T-helper 2 cell treated with Interferon-gamma antibody and Interleukin-4, amounts not matched to agents 5 μg/mL and 100 μg/mL, for 36 hours (primary cell): ENCODE measurements at places on chromosomes 5 and 9.

- no peak for DNase-seq
These were observed 117.9 kb upstream of the GRIA1 start for GRCh38 chr5:153372425-153373129.

DNA sequence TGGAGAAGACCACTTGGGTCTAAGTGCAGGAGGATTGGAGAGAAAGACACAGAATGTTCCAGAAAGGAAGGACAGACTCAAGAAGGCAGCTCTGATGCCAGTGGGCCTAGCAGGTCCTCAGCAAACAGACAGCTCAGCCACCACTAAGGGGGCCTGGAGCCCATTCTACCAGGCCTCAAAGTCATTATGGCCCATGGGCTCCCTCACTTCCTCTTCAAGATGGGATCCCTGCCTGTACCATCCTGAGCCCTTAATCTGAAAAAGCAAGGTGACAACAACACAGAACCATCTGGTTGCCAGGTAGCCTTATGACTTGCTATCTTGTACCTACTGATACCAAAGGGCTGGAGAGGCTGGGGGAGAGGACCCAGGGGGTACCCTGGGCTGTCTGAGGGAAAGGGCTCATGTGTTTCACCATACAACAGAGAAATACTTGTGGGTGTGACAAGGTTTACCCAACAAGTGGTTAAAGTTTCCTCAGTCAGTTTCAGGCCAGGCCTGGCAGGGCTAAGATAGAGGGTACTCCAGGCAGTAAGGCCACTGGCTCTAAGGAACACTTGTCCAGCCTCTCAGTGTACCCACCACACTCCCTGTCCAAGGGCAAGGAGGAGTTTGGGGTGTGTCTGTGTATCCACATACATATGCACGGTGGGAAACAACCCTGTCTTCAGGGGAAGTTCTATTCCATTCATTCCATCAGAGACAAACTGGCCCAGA, 30.7 kb downstream of the TCF7 start:
- DNase-seq, result no peak

GRCh38 chr9:16012621-16013020, 459.8 kb downstream of the CCDC171 start:
- DNase-seq, result no peak

DNA sequence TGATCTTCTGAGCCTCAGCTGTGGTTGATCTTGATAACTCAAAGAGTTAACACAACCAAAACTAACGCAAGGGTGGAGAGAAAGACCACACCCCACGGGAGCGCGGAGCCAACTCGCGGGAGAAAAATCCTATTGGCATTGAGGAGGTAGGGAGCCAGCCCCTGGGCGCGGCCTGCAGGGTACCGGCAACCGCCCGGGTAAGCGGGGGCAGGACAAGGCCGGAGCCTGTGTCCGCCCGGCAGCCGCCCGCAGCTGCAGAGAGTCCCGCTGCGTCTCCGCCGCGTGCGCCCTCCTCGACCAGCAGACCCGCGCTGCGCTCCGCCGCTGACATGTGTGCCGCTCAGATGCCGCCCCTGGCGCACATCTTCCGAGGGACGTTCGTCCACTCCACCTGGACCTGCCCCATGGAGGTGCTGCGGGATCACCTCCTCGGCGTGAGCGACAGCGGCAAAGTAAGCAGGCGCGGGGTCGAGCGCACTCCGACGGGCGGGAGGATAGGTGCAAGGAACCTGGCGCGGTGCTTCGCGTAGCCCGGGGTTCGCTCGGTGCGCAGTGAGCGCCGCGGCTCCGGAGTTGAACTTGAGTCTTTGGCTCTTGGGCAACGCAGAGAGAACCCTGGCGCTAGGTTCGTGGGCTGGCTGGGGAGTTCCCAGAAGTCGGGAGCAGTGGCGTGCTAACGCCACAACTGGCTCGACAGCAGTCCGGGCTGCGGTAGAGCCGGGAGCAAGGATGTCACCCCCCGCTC, at the start of gene GDA:
Gene GDA (plus strand): TSS at position 210 of the 745 bp plus-strand sequence. CDS start 120 bp downstream, at position 330.
- no peak for DNase-seq

GRCh38 chr5:40570408-40571129, 109.1 kb upstream of the PTGER4 start:
- DNase-seq, result no peak

- DNase-seq, result no peak
These were observed 225.0 kb downstream of the AOPEP start for GRCh38 chr9:94951324-94952135.

- no peak for DNase-seq
These were observed 15.4 kb downstream of the ZDHHC21 start for GRCh38 chr9:14677872-14678271.

DNA sequence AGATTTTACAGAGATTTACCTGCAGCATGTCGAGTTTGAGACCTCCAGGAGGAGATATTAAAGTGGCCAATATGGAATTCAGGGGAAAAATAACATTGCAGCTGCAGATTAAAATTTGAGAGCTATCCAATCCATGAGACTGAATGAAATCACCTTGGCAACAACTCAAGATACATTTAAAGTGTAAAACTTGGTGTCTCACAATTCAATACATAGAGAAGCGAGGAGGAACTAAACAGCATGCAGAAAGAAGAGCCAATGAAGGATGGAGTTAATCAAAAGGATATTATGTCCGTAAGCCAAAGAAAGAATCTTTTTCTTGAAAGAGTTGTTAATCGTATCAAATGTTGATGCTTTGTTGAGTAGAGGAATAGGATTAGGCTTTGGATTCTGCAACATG, 455.1 kb downstream of the CDH18 start:
- DNase-seq, result no peak

DNA sequence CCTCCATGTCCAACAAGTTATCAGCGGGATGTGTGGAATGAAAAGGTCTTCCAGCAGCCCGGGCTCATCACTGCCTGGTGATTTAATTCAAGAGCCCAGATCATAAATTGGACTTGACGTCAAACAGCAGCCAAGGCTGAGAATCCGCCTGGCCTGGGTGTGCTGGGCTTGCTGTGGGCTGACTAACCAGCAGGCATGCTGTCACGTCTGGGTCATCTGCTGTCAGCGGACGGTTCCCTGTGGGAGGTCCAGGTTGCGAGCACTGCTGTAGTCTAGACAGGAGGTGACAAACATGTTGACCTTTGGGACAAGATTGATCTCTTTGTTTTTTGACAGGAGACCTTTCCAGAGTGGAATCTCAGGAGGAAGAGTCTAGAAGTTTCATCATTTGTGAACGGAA, 289.7 kb downstream of the OSTF1 start:
- no peak for DNase-seq

- DNase-seq, result no peak
These were observed 51.7 kb upstream of the SEMA6A start for GRCh38 chr5:116626272-116626723.

DNA sequence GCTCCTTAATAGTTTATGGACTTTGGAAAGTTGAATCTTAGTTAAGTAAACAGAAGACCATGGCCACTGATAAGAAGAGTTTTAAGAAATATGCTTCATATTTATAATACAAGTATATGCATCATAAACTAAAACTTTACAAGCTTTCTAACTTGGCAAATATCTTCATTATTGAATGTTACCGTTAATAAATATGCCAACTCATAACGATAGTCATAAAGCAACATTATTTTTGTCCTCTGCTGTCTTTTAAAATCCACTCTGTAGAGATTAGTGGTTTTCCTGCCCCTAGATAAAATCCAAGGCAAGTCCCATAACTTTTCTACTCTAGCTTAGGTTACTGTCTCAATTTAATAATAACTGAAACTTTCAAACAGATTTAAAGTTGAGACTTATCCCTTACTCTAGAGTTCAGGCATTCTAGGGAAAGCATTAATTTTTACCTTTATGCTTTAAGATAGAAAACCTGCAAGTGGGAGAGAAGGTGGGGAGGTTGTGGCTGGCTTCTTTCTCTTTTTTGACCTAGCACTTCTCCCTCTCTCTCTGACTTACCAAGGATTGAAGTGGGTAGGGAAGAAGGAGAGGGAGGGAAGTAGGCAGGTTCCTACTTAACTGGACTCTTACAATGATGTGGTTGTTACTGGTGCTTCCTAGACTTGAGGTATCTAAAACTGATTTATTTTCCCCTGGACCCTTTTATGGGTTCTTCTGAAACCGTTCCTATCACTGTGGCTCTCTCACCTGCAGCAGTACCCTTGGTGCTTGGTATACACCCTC, 29.6 kb downstream of the RNF145 start:
- DNase-seq, result no peak

- no peak for DNase-seq
These were observed 216.3 kb upstream of the ADRA1B start for GRCh38 chr5:159700016-159700415.

- DNase-seq, result peak; percentile 46
These were observed 7.1 kb upstream of the PLK2 start for GRCh38 chr5:58466939-58467338.

DNA sequence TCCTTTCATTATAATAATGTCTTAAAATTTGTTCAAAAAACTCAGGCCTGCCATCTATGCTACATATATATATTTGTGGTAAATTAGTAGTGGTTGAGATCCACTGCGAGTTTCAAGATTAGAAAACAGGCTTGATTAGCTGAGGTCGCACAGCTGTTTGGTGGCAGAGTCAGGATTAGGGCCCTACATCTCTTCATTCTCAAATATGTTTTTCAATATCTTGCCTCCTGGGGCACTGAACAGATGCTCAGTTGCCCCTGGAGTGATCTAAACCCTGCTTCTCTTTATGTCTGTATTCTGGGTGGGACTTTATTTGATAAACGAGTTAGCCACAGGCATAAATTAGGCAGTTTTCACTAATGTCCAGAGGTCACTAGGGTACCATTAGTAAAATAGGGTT, 27.8 kb upstream of the CEP120 start:
- DNase-seq, result no peak

DNA sequence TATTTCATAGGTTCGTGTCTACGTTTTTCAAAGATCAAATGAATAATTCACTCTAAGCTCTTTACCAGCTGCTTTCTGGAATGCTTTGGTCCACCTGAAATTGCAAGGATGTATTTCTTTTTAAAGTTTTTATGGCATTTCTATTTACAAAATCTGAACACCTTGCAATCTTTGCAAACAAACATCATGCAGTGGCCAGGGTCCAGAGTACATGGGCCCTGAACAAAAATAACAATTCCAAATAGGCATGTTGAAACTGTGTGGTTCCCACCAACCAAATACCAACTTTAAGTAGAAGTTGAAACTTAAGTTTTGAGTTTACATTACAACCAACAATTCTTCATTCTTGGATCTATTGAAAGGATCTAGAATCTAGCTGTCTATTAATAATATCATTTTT, 180.1 kb upstream of the FTMT start:
- DNase-seq, result no peak

DNA sequence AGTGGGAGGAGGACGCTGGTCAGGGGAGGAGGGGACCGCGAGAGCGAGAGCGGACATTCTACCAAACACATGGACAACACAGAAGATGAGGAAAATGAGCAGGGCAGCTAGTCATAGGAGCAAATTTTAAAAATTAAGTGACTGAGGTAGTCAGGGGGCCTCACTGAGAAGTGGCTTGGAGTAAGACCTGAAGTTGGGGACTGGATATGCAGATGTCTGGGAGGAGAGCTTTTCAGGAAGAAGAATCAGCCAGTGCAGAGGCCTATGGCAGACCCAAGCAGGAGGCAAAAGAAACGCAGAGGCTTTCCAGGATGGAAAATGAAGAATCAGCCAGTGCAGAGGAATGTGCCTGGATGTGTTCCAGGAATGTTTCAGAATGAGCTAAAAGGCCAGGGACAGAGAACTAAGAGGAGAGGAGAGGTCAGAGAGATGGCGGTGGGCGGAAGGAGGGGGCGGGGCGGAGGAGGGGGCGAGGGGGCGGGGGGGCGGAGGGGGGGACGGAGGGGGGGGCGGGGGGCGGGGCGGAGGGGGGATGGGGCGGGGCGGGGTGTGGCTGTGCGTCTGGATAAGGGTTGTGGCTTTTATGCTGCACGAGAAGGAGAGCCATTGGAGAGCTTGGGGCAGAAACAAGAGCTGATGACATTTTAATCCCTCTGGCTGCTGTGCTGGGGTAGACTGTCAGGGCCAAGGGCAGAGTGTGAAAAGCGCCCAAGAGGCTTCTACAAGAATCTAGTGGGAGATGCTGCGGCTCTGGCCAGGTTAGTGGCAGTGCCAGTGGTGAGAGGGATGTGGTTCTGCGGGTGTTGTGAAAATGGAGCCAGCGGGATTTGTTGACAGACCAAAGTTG, 129.6 kb downstream of the KCNIP1 start:
- DNase-seq, result no peak

GRCh38 chr5:57494104-57495098, 11.8 kb upstream of the ACTBL2 start:
- DNase-seq, result peak; percentile 41

DNA sequence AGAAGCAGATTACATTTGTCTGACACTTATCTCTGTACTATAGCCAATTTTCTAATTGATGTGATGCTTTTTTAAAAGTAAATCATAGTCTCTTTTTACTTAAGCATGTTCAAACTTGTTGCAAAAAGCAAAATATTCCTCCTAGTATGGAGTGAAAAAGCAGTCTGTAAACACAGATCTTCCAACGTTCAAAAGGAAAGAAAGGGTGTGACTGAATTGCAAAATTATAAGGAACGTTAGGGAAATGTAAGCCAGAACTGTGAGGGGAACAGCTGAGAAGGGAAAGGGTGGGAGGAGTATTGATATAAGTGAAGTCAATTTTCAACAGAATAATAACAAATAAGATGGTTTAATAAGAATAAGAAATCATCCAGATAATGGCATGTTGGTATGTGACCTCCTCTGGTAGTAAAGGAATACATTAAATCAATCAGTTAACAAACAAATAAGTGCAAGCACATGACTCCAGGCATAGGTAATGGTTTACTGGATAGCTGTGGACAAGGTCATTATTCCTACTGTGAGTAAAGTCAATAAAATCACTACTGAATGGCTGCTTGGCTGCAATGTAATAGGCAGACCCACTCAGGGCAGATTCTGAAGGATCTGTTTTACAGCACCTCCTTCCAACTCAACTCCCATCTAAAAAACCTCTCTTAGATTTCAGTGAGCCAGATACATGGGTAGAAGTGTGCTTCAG, 239.1 kb upstream of the NMUR2 start:
- no peak for DNase-seq

GRCh38 chr5:180522330-180522729, 28.2 kb downstream of the CNOT6 start:
- no peak for DNase-seq

DNA sequence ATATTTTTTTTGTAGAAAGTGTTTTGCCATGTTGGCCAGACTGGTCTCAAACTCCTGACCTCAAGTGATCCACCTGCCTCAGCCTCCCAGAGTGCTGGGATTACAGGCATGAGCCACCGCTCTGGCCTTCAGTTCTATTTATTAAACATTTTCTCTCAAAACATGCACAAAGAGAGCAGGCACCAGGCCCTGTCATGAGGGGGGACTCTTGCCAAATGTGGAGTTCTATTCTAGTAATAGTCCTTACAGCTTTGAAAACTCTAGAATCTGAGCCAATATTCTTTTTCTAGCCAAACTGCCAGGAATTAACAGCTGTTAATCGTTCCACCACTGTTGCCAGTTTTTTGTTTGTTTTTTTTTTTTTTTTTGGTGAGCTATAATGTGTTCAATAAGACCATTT, 124.6 kb downstream of the TARS1 start:
- no peak for DNase-seq

GRCh38 chr9:77898864-77899263, 132.7 kb downstream of the GNAQ start:
- DNase-seq, result no peak

DNA sequence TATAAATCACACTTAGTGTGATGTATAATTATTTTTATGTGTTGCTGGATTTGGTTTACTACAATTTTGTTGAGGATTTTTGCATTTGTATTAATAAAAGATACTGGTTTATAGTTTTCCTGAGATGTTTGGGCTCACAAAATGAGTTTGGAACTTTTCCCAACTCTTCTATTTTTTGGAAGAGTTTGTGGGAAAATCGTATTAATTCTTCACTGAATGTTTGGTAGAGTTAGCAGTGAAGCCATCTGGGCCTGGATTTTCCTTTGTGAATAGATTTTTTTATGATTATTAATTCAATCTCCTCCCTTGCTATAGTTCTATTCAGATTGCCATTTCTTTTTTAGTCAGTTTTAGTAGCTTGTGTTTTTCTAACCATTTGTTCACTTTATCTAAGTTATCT, 201.7 kb upstream of the NFIL3 start:
- DNase-seq, result no peak
